Cerebellum (tissue), 4 donors: ENCODE measurements at places on chromosomes 13 and 19.
A peak's percentile ranks its signal among the peaks of the same experiment; 100 is the strongest.

DNA sequence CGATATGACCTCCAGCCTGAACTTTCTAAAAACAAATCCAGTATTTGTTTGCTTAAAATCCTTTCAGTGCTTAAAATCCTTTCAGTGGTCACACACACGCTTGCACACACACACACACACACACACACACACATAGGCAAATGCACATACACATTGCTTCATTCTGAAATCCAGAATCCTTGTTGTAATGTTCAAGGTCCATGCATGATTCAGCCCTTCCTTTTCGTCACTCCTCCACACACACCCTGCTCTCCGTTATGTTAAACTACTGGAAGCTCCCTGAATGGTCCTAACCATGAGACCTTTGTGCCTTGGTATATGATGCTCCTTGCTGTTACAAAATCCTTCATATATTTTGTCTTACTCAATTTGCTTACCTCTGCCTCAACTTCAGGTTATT lies 44.9 kb downstream of the SERTM1 start:
- no peak for DNase-seq

- DNase-seq: no peak
These were observed 10.4 kb downstream of the SETDB2 start for GRCh38 chr13:49454388-49455006.

DNA sequence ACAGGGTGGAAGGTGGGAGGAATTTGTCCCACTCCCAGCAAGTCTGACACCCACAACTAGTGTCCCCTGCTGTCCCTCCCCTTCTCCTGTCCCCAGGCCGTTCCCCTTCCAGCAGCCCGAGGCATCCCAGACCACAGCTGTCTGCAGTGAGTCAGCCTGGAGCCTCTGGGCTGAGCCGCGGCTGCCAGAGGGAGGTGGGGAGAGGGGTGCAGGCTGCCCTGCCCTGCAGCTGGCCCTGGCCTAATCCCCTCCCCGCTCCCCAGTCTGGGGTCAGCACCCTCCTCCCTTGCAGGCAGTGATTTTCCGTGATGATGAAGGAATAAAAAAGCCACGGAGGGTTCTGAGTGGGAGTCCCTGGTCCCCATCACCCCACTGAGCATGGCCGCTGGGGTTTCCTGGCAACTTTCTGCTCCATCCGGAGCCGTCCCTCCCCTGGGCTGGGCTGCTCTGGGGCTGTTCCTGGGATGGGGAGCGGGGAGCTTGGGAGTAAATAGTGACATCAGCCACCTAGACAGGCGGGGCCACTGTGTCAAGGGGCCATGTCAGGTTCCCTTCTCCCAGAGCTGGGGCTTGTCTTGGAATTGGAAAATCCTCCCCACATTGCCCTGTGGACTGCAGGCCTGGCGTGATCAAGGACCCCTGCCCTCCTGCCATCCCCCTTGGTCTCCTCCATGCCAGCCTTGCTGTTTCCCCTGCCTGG lies 16.8 kb downstream of the SPC24 start:
- DNase-seq: no peak

DNA sequence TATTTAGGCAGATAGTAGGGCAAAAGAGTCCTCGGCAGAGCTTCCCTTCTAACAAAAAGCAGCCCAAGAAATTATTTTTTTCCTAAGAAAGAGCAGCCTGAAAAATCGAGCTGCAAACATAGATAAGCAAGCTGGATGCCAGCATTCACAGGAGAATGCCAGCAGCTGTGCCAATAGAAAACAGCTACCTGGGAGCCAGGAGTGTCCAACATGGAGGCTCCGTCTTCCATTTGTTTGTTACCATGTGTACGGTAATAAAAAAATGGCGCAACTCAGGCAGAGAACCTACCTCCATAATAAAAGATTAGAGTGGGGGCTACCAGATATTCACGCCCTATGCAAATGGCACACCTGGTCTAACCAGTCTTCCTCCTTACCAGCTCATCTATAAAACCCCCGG lies 77.6 kb upstream of the IPO5 start:
- DNase-seq: no peak

- DNase-seq: no peak
These were observed 29.4 kb downstream of the TBC1D4 start for GRCh38 chr13:75452564-75452963.

DNA sequence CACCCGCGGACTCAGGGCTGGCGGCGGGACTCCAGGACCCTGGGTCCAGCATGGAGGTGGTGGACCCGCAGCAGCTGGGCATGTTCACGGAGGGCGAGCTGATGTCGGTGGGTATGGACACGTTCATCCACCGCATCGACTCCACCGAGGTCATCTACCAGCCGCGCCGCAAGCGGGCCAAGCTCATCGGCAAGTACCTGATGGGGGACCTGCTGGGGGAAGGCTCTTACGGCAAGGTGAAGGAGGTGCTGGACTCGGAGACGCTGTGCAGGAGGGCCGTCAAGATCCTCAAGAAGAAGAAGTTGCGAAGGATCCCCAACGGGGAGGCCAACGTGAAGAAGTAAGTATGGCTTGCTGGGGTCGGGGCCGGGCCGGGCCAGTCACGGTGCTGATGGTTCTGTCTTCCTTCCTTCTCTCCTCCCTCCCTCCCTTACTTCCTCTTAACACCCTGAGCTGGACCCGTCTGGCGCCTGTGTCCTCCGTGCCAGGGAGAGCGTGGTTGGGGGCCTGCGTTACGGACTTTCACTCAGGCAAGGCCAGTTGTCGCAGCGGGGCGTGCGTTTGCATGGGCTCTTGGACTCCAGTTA lies 1.4 kb downstream of the STK11 start:
- peak; percentile 60 for DNase-seq
